Tibial nerve (tissue), 4 donors: ENCODE measurements at places on chromosomes 13 and 19. TPM values are rescaled to one million over a fixed set of nuclear protein-coding genes. Genes with fewer than 3 reads are reported as not detected.

The GIPC3 gene
- total RNA-seq, result 2.4 TPM

DNA sequence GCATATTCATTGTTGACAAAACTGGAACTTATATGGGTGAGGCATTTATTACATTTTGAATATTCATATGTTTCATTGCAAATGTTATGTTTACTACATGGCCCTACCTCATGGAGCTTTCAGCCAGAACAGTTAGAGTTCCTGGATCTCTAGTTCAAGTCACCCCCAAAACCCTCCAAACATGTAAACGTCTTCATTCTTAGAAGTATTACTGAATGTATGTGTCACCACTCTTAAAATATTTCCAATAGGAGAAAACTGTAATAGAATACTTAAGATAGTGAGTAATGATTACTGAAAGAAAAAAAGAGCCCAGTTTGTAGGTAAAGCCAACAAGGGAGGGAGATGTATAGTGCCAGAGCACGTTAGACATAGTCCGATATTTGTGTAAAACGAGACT lies 23.5 kb downstream of the URI1 start:
- H3K27ac ChIP-seq, result no peak overlapping the region
- H3K36me3 ChIP-seq, result no peaks in the 10 kb centered on the region
- no peaks in the 10 kb centered on the region for H3K27me3 ChIP-seq
- no peak overlapping the region for H3K4me3 ChIP-seq
- DNase-seq, result no peak
- peaks cover 73% of the 10 kb centered on the region for H3K4me1 ChIP-seq

DNA sequence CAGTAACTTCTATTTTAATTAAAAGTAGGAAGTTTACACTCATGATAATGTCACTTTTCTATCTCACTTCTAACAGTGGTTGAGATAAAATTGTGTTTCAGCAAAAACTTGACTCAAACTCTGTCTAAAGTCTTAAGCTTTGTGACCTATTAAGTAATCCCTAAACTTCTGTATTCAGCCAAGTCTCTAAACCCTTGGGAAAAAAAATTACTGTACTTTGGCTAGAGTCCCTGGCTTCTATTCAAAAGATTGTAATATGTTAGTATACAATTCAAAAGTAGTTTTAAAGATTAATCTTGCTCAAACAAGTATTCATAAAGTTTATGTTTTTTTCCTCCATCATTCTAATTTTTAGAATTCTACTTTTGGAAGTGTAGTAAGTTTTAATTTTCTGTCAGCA lies 1248.8 kb downstream of the UQCRFS1 start:
- no peak overlapping the region for H3K4me3 ChIP-seq
- H3K27me3 ChIP-seq, result no peaks in the 10 kb centered on the region
- H3K27ac ChIP-seq, result no peak overlapping the region
- H3K36me3 ChIP-seq, result no peaks in the 10 kb centered on the region

- H3K27ac ChIP-seq, result peak overlapping the region; percentile 76
- H3K27me3 ChIP-seq, result no peaks in the 10 kb centered on the region
- H3K36me3 ChIP-seq, result no peaks in the 10 kb centered on the region
- no peak for DNase-seq
- peaks cover 19% of the 10 kb centered on the region for H3K4me1 ChIP-seq
Observed at GRCh38 chr19:56132316-56132822, 8.7 kb upstream of the ZNF444 start.

GRCh38 chr13:20945952-20946383 lies 43.4 kb upstream of the XPO4 start:
- peaks cover 16% of the 10 kb centered on the region for H3K27me3 ChIP-seq
- peaks cover 3% of the 10 kb centered on the region for H3K4me1 ChIP-seq

DNA sequence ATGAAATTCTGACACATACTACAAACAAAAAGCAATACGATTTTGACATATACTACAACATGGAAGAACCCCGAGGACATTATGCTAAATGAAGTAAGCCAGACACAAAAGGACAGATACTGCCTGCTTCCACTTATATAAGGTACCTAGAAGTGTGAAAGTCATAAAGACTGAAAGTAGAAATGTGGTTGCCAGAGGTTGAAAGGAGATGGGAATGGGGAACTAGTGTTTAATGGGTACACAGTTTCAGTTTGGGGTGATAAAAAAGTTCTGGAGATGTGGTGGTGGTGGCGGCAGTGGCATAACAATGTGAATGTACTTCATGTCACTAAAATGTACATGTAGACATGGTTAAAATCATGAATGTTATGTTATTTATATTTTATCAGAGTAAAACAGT lies 12.1 kb upstream of the NDFIP2 start:
- H3K27me3 ChIP-seq, result no peaks in the 10 kb centered on the region
- no peaks in the 10 kb centered on the region for H3K4me1 ChIP-seq
- no peak overlapping the region for H3K4me3 ChIP-seq
- DNase-seq, result no peak

- no peak for DNase-seq
- H3K4me3 ChIP-seq, result no peak overlapping the region
- H3K27me3 ChIP-seq, result no peaks in the 10 kb centered on the region
- no peak overlapping the region for H3K27ac ChIP-seq
- H3K4me1 ChIP-seq, result no peaks in the 10 kb centered on the region
Observed at GRCh38 chr13:25864116-25864515, 187.7 kb downstream of the SHISA2 start.

The MPND gene
- total RNA-seq, result 13.2 TPM

The GJA3 gene
- not detected for total RNA-seq

The SMAD9 gene
- 14.4 TPM for total RNA-seq

The SBK3 gene
- not detected for total RNA-seq

DNA sequence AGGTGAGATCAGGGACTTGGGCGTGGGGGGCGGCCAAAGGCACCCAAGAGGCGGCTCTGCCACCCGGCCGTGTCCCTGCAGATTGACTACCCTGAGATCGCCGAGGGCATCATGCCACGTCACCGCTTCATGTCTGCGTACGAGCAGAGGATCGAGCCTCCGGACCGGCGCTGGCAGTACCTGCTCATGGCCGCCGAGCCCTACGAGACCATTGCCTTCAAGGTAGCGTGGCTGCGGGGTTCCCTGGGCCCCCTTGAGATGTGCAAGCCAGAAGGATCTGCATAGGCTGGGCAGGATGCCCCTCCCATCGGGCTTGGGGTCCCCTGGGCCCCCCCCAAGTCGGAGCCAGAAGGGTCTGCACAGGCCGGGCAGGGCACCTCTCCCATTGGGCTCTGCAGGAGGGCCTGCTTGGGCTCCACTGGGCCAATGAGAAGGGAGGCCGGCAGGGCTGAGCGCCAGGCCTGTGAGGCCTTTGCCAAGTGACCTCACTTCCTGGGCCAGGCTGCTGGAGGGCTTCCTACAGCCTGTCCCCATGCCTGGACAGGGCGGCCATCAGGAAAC lies 2.2 kb upstream of the AMH start:
- H3K27ac ChIP-seq, result no peak overlapping the region
- no peak overlapping the region for H3K4me3 ChIP-seq
- peaks cover 39% of the 10 kb centered on the region for H3K36me3 ChIP-seq
- peaks cover 13% of the 10 kb centered on the region for H3K4me1 ChIP-seq
- no peaks in the 10 kb centered on the region for H3K27me3 ChIP-seq
- DNase-seq, result no peak

GRCh38 chr13:73335944-73336343 lies 277.1 kb downstream of the KLF5 start:
- H3K27me3 ChIP-seq, result no peaks in the 10 kb centered on the region
- DNase-seq, result no peak
- no peak overlapping the region for H3K27ac ChIP-seq
- H3K4me3 ChIP-seq, result no peak overlapping the region
- no peaks in the 10 kb centered on the region for H3K4me1 ChIP-seq

DNA sequence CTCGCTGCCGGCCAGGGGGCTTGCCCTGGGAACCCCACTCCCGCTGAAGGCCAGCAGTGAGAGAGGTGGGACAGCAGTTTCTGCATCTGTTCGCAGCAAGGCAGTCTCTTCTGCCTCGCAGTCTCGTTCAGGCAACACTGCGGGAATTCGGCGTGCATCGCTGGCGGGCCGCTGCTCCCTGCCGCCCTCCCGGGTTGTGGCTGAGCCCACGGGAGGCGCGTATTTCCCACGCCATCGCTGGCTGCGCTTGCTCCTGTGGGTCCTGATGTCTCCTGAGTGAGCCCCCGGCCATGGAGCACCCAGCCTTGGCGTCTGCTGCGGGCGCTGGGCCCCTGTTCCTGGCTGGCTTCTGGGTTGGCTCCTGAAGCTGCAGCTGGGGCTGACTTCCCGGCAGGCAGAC lies 227.9 kb downstream of the TEX29 start:
- no peaks in the 10 kb centered on the region for H3K4me1 ChIP-seq
- DNase-seq, result no peak
- no peak overlapping the region for H3K4me3 ChIP-seq

The CGB8 gene
- not detected for total RNA-seq

- no peak for DNase-seq
- no peak overlapping the region for H3K27ac ChIP-seq
- H3K36me3 ChIP-seq, result peaks cover 29% of the 10 kb centered on the region
- H3K4me3 ChIP-seq, result no peak overlapping the region
- H3K4me1 ChIP-seq, result no peaks in the 10 kb centered on the region
- H3K27me3 ChIP-seq, result no peaks in the 10 kb centered on the region
Observed at GRCh38 chr13:32206097-32206740, 108.9 kb downstream of the ZAR1L start.

The KLF2 gene
- total RNA-seq, result 115 TPM

The CKM gene
- 0.30 TPM for total RNA-seq

The ENOX1 gene
- 8.2 TPM for total RNA-seq

DNA sequence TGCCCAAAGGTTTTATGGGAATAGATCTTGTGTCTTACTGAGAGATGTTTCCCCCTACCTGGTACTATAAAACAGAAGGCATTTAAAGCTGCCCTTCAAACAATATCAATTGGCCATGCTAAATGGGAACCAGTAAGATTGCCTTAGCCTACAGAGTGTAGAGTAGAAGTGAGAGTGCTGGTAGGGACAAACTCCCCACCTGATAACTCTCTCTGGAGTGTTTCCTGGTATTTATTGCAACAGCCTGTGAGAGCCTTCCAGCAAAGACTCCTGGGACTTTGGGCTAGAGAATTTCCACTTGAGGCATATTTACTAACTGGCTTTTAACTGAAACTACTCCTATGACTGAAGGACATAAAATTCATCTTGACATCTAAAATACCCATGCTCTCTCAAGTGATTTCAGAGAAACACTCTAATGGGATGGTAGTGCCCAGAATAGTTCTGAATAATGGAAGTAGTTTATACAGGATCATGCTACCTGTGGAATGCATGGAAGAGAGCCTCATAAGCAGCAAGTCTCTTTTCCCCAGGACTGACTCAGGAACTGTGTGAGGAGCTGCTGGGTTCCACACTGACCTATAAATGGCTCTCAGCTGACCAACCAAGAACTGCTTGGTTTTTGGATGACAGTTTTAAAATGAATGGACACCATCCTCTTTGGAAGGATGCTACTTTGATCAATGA lies 132.7 kb upstream of the SLITRK5 start:
- no peaks in the 10 kb centered on the region for H3K4me1 ChIP-seq
- H3K27ac ChIP-seq, result no peak overlapping the region
- no peak for DNase-seq
- no peaks in the 10 kb centered on the region for H3K36me3 ChIP-seq
- H3K4me3 ChIP-seq, result no peak overlapping the region

DNA sequence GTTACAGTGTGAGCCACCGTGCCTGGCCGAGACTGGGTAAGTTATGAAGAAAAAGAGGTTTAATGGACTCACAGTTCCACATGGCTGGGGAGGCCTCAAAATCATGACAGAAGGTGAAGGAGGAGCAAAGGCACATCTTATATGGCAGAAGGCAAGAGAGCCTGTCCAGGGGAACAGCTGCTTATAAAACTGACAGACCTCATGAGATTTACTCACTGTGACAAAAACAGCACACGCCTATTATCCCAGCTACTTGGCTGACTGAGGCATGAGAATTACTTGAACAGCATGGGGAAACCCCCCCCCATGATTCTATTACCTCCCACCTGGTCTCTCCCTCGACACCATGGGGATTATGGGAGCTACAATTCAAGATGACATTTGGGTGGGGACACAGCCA lies 23.4 kb upstream of the ZNF561 start:
- no peak for DNase-seq
- no peaks in the 10 kb centered on the region for H3K4me1 ChIP-seq
- peaks cover 97% of the 10 kb centered on the region for H3K36me3 ChIP-seq
- no peak overlapping the region for H3K4me3 ChIP-seq
- H3K27me3 ChIP-seq, result no peaks in the 10 kb centered on the region
- H3K27ac ChIP-seq, result no peak overlapping the region

GRCh38 chr13:99215184-99215830 lies 14.7 kb downstream of the UBAC2 start:
- H3K4me1 ChIP-seq, result peaks cover 15% of the 10 kb centered on the region
- no peak overlapping the region for H3K4me3 ChIP-seq
- no peaks in the 10 kb centered on the region for H3K27me3 ChIP-seq
- DNase-seq, result no peak
- no peaks in the 10 kb centered on the region for H3K36me3 ChIP-seq

DNA sequence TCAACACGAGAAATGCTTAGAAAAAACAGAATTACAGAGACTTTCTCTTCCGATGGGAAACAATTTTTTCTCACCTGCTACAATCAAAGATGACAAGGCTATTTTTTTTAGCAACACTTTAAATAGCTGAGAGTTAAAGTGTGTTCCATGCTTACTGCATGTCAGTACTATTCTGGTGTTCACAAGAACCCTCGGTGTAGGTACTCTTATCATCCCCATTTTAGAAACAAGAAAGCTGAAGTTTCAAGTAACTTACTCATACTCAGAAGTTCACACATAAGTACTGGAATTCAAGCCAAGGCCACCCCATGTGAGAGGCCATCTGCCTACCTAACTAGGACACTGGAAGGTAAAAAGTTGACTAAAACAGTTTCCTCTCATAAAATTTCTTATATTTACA lies 9.0 kb upstream of the TNFRSF19 start:
- no peaks in the 10 kb centered on the region for H3K36me3 ChIP-seq
- H3K27me3 ChIP-seq, result no peaks in the 10 kb centered on the region
- H3K4me1 ChIP-seq, result peaks cover 4% of the 10 kb centered on the region
- H3K4me3 ChIP-seq, result no peak overlapping the region
- no peak for DNase-seq

DNA sequence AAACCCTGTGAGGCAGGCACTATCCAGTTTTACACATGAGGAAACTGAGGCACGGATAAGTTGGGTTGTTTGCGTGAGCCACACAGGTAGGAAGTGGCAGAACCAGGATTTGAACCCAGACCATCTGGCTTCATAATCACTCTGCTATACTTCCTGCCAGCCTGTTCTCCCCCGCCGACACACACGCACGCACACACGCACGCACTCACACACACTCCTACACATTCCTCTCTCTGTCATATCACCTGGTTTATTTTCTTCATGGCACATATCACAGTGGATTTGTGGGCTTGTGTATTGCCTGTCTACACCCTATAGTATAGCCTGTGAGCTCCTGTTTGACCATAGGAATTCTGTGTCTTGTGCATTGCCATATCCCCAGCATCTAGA lies 140.0 kb downstream of the SIPA1L3 start:
- H3K4me3 ChIP-seq, result no peak overlapping the region
- no peaks in the 10 kb centered on the region for H3K36me3 ChIP-seq
- no peaks in the 10 kb centered on the region for H3K27me3 ChIP-seq
- no peaks in the 10 kb centered on the region for H3K4me1 ChIP-seq
- no peak for DNase-seq

DNA sequence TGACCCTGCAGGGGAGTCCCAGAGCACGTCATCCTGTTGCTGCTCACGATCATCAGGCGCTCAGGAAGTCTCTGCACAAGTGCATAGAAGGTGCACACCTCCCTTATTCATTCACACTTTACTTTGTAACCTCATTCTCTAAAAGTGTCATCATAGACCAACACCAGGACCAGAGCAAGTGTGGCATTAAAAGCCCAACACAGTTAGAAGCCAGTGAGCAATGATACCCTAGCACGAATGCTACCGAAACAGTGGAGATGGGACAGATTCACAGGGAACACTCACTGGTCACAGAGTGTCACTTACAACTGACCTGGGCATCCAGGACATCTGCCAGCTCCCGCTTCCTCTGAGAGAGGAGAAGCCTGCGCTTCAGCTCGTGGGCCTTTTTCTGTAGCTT lies 17.0 kb downstream of the HAUS8 start:
- H3K27me3 ChIP-seq, result no peaks in the 10 kb centered on the region
- no peak overlapping the region for H3K27ac ChIP-seq
- no peak overlapping the region for H3K4me3 ChIP-seq
- H3K36me3 ChIP-seq, result peaks cover 15% of the 10 kb centered on the region
